Activated T-cell treated with anti-CD3 and anti-CD28 coated beads, Interleukin-2, amount 50 U/mL, for 72 hours (primary cell): ENCODE measurements at places on chromosomes 16 and 17. TPM values are rescaled to one million over a fixed set of nuclear protein-coding genes. Genes with fewer than 3 reads are reported as not detected.

- DNase-seq = no peak
These were observed 3.8 kb downstream of the MRC2 start for GRCh38 chr17:62631086-62631935.

GRCh38 chr16:72357910-72358309 lies 186.0 kb upstream of the PMFBP1 start:
- DNase-seq = no peak

- DNase-seq = no peak
These were observed 29.8 kb upstream of the SPPL2C start for GRCh38 chr17:45814622-45815606.

GRCh38 chr17:36188891-36189306 lies 7.7 kb downstream of the CCL3L1 start:
- peak; percentile 57 for DNase-seq

DNA sequence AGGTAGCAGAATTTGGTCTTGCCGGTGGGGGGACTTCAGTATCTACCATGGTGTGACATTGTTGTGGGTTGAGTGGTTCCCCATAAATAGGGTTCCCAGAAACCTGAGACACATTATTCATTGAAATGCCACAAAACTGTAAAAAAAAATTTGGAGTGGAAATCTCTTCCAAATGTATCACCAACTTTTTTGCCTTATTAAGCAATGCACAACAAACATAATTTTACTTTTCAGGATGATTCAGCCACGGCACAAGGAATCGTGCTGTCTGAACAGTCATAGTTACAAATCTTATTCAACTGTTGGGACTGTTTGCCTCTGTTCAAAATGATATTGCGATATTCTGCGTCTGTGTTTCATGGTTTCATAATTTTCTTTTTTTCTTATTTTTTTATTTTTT lies 181.2 kb downstream of the NTN1 start:
- DNase-seq = no peak

The FAM171A2 gene
- total RNA-seq = 0.41 TPM

DNA sequence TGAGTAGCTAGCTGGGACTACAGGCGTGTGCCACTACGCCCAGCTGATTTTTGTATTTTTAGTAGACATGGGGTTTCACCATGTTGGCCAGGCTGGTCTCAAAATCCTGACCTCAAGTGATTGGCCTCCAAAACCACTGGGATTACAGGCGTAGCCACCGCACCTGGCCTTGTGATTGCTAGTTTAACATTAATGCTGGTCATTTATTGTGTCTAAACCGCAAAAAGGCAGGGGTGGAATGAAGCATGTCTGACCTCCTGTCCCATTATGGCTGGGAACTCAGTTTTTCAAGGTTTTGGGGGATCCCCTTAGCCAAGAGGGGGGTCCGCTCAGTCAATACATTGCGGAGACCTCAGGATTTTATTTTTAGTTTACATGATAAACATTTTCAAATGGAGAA lies 10.7 kb upstream of the CNGB1 start:
- no peak for DNase-seq

GRCh38 chr16:50881956-50882355 lies 140.1 kb downstream of the CYLD start:
- DNase-seq = no peak

The CD300LF gene
- not detected for total RNA-seq

- DNase-seq = no peak
These were observed 1.6 kb downstream of the AMFR start for GRCh38 chr16:56423584-56424403.

DNA sequence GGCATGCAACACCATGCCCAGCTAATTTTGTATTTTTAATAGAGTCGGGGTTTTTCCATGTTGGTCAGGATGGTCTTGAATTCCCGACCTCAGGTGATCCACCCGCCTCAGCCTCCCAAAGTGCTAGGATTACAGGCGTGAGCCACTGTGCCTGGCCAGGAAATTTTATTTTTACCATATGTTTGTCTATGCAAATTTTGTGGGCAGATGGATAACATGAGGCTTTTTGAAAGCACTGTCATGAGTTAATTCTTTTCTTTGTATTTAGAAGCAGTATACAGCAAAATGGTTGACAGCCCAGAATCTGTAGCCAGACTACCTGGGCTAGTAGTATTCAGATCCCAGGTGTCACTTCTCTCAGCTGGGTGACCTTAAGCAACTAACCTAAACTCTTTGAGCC lies 8.5 kb upstream of the KPNB1 start:
- DNase-seq = no peak

GRCh38 chr17:35879773-35880654 lies at the start of gene CCL5:
TSS of gene CCL5 (minus strand) at chr17:35880360.
- DNase-seq = peak; percentile 60

DNA sequence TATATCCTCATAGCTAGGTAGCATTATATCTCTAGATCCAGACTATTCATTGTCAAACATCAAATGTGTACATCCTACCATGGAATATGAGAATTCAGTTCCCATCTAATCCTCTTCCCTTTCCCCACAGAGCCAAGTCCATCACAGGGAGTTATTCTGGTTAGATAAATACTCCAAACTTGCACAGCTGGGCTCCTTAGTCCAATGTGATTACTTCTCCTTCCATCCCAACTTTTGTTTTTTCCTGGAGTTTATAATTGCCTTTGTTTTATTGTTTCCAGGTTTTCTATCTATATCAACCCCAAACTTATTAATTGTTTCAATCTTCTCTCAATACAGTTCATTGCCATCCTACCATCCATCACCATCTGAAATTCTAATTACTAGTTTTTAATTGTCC lies 59.9 kb downstream of the MYH11 start:
- DNase-seq = no peak

- no peak for DNase-seq
These were observed 153.4 kb downstream of the RGS9 start for GRCh38 chr17:65290616-65291015.

DNA sequence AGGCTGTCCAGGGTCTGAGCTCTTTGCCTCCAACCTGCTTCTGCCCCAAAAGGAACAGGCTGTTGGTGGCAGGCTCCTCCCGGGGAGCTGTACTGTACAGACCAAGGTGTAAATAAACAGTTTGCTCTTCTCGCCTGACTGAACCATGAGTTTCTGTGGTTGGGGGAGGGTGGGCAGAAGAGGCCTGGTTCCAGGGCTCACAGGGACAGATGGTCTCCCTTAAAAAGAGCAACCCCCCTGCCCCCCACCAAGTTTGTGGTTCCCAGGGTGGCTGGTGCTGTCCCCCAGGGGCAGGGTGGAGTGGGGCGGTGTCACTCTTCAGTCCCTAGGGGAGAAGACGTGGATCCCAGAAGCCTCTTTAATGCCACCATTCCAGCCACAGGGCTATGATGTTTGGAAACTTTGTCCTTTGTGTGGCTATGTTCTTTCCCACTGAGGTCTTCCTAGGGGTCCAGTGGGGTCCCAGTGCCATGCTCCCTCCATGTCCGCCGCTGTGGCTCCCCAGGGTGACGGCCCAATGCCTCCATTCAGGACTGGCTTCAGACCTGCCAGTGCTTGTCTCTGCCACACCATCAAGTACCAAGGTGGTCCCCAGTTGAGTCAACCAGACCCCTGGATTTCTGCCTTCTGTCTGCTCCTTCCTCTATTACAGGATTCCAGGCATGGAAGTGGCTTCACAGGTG lies 146.7 kb downstream of the RAB11FIP4 start:
- no peak for DNase-seq

DNA sequence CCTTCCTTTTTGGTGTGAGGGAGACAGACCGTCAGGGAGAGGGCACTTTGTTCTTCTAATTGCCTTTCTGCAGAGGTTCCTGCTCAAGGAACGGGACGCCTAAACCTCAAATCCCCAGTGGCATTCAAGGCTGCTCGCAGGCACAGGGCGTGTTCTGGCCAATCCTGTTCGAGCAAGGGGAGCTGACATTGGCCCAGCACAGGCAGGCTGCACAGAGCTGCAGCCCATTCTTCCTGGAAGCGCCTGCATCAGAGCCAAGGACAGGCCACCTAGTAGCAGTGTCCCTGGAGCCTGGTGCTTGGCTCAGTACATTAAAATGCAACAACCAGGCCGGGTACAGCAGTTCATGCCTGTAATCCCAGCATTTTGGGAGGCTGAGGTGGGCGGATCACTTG lies 72.2 kb upstream of the CREBBP start:
- no peak for DNase-seq

- DNase-seq = no peak
These were observed 3.4 kb upstream of the PPP1R9B start for GRCh38 chr17:50153650-50154575.

DNA sequence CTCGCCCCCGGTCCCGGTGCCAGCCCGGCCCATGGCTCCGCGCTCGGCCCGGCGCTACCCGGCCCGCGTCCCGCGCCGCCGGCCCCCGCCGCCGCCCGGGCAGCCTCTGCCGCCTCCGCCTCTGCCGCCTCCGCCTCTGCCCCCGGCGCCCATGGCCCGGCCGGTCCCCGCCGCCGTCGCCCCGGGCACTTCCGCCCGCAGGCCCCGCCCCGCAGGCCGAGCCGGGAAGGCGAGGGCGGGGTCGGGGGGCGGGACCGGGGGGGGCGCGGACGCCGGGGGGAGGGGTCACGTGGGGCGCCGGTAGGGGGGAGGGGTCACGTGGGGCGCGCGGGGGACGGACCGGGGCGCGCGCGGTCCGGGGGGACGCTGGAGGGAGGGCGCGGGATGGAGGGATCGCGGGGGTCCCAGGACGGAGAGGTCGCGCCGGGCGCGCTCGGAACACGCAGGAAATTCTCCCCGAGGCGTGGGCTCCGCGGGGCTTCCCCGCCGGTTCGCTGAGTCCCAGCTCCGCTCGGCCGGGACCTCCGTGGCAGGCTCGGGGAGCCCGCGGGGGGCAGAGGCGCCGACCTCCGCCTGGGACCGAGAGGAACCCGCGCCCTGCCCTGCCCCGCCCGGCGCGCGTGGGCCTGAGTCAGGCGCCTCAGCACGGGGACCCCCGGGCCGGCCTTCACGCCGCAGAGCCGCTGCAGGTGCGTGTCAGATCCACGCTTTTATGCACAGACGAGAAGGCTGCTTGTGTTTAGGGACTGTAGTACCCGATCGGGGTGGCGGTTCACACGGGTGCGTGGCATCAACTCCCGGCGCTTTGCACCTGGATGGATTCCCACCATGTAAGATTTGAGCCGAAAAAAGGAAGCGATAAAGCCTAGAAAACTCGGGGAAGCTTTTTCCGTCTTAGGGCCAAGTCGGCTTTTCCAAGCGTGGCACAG lies at the start of gene PGAP6:
Gene PGAP6 (minus strand): TSS at position 190 of the 929 bp plus-strand sequence. CDS start 157 bp downstream, at position 33.
- peak; percentile 67 for DNase-seq

The ACSM5 gene
- not detected for total RNA-seq

DNA sequence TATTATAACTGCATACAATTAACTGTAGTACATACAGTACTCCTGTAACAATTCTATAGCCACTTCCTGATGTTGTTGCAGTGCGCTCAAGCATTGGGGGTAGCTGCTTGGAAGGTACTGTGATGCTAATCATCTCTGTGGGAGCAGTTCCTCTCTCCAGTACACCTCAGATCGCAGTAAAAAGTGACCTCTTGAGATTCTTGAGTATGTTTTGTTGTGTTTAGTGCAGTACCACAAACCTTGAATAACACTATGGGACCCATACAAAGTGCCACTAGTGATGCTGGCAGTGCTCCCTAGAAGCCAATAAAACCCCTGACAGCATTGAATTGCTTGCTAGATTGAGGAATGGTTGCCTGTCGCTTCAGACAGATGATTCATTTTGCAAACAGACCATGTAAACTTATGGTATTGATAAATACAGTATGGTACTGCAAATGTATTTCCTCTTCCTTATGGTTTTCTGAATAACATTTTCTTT lies 193.0 kb downstream of the SPECC1 start:
- DNase-seq = no peak
